ENCODE measurements at places on chromosomes 4 and X. TPM values are rescaled to one million over a fixed set of nuclear protein-coding genes. Genes with fewer than 3 reads are reported as not detected.

DNA sequence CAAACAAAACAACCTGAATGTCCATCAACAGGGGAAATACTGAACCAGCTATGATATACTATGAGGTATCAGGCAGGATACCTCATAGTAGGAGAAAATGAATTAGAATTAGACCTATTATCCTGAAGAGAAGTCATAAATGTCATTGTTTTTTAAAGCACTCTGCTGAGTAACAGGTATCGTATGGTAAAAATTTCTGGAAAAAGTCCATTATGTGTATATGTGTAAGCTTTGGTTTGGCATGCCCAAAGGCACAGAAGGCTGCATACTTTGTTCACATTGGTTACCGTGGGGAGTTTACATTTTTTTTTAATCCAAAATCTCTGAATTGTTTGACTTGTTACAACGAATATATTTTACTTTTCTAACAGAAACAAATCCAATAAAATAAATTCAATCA lies 70.5 kb downstream of the RPS3A start:
- no peak overlapping the region for H3K4me3 ChIP-seq
- no peak for DNase-seq
- no peaks in the 10 kb centered on the region for H3K4me1 ChIP-seq
- H3K27me3 ChIP-seq = peaks cover 5% of the 10 kb centered on the region

- no peaks in the 10 kb centered on the region for H3K36me3 ChIP-seq
- H3K27me3 ChIP-seq = no peaks in the 10 kb centered on the region
- no peak overlapping the region for H3K4me3 ChIP-seq
- H3K4me1 ChIP-seq = peaks cover 7% of the 10 kb centered on the region
- DNase-seq = no peak
Measured at GRCh38 chr4:38411092-38411491, 252.9 kb upstream of the KLF3 start.

EVC gene
- 1.5 TPM for total RNA-seq

MAGEA4 gene
- total RNA-seq = not detected

MAGEA11 gene
- not detected for total RNA-seq
